ENCODE measurements at places on chromosomes 6 and 20.

- DNase-seq = no peak
Observed at GRCh38 chr6:3884007-3884745, 35.0 kb downstream of the FAM50B start.

DNA sequence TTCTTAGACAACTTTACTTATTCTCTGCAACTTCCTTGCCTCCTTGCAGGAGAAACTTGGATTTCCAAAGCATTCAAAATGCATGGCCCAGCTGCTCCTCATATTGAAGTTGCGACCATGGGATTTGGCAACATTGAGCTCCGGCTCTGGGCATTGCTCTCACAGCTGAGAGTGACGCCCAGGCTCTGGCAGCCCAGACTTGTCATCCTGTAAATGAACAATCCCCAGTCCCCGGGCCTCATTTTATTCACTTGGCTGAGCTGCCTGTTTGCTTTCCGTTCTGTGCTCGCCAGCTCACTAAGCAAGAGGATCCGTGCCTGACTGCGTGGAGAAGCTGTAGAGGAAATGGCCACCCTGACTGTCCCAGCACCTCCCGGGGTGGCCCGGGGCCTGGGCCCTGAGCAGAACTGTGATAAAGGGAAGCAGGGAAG is 119.5 kb upstream of the CD93 start:
- peak; percentile 56 for DNase-seq

DNA sequence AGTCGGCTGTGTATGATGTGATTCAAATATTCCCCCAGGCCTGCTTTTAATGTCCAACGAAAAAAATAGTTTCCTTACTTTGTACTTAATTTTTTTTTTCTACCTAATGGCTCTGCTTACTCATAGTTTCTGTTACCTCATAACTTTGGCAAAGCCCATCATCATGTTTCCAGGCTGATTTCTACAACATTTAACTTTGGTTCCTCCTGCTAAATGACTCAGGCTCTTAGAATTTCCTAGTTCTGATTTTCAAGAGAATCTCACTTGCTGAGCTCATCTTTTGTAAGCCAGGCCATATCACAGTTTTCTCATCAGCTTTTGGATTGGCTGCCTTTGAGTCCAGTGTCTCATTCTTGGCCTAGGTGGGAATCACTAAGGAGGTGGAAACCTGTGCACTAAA is 323.1 kb downstream of the HDGFL1 start:
- DNase-seq = no peak

- no peak for DNase-seq
Observed at GRCh38 chr20:49775229-49775693, 37.4 kb upstream of the SLC9A8 start.
